OCI-LY7 (cell line): ENCODE measurements at places on chromosomes 1 and 21.
A peak's percentile ranks its signal among the peaks of the same experiment; 100 is the strongest.

- no peak for DNase-seq
Measured at GRCh38 chr21:44064852-44065403, 42.3 kb upstream of the PWP2 start.

DNA sequence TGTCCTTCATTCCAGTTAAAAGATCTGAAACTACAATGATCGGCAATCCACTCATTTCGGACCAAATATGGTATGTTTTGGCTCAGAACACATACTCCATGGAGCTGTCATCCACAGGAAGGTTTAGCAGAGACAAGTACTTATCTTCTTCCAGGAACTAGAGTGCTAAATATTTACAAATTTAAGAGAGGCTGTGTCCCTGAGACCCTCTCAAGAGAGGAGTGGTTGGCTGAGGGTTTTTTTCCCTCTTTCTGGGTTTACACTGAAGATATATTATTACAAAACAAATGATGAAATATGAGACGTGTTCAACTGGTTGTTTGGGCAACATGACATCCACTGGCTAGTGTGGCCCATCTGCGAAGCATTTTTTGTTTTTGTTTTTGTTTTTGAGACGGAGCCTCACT, 25.9 kb upstream of the NID1 start:
- no peak for DNase-seq

- no peak for DNase-seq
Measured at GRCh38 chr1:15414445-15414983, 4.8 kb downstream of the EFHD2 start.

DNA sequence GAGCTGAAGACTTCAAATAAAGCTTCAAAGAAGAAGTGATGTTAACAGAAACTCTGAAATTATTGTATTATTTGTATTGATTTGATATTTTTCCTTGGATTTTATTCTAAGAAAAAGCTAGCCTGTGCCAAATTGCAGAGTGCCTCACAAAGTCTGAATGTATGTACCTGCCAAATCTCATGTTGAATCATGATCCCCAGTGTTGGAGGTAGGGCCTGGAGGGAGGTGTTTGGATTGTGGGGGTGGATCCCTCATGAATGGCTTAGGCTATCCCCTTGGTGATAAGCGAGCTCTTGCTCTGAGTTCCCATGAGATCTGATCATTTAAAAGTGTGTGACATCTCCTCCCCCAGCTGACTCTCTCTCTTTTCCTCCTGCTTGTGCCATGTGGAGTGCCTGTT, 43.6 kb downstream of the ACKR1 start:
- DNase-seq = no peak

GRCh38 chr1:1085171-1085841, 11.2 kb upstream of the RNF223 start:
- DNase-seq = no peak

- DNase-seq = no peak
Measured at GRCh38 chr1:34898330-34898761, 31.1 kb downstream of the DLGAP3 start.

GRCh38 chr21:14384453-14384852, 1.5 kb upstream of the HSPA13 start:
- no peak for DNase-seq

GRCh38 chr1:62194651-62195544, at the start of gene L1TD1:
Gene L1TD1 (plus strand): TSS chr1:62194849. CDS start chr1:62206629, 11,780 bp downstream.
- DNase-seq = no peak

DNA sequence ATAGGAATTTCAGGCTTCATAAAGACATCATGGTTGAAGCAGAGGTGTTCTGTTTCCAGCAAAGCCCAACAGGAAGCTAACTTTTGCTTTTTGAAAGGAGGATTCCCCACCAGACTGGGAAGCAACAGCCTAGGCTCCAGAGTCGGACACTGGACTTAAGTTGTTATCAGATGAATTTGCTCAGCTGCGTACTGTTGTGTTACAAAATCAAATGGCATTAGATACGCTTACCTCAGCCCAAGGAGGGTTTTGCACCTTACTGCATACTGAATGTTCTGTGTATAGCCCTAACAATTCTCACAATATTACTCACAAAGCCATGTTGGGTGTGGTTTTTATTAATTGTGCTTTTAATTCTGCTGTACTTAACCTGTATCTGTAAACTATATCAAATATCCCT, 547 bp upstream of the CHIA start:
- DNase-seq = no peak

DNA sequence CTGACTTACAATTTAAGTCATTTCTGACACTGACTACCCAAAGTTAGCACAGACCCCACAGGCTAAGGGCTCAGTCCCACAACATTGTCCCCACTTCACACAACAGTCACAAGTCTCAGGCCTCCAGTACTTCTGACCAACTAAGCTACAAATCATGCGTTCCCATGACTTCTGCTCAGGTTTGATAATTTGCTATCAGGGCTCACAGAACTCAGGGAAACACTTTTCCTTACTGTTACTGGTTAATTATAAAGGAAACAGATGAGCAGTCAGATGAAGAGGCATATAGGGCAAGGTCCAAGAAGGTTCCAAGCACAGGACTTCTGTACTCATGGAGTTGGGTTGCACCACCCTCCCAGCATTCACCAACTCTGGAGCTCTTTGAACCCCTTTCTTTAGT, 151.2 kb upstream of the TNR start:
- no peak for DNase-seq

DNA sequence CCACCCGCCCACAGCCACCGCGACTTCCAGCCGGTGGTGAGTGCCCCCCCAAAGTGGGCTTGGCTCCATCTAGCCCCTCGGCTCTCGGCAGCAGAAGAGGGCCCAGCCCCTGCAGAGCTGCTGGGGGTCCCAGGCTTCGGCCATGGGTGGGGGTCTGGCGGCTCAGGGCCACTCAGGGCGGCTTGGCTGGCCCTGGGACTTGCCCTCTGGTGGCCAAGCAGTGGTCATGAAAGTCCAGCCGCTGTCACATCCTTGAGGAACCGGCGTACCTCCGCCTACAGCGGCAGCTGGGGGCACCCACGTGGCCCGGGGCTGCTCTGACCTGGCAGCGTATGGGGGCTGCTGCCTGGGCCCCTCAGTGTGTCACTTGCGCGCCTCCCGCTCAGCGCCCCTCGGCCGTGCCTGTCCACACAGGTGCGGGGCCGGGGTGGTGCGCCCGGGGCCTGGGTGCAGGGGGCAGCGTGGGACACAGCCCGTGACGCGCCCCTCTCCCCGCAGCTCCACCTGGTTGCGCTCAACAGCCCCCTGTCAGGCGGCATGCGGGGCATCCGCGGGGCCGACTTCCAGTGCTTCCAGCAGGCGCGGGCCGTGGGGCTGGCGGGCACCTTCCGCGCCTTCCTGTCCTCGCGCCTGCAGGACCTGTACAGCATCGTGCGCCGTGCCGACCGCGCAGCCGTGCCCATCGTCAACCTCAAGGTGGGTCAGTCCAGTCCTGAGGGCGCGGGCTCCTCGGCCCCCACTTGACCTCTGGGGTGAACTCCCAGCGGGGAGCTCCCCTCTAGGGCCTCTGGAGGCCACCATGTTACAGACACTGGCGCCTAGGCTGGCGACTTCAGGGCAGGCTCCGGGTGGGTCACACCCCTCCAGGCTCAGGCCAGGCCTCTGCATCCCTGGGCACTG, 32.4 kb downstream of the SLC19A1 start:
- DNase-seq = no peak

- no peak for DNase-seq
Measured at GRCh38 chr21:36145259-36145658, 10.4 kb downstream of the CBR3 start.

GRCh38 chr21:45382697-45382997, 22.3 kb upstream of the COL18A1 start:
- DNase-seq = no peak

DNA sequence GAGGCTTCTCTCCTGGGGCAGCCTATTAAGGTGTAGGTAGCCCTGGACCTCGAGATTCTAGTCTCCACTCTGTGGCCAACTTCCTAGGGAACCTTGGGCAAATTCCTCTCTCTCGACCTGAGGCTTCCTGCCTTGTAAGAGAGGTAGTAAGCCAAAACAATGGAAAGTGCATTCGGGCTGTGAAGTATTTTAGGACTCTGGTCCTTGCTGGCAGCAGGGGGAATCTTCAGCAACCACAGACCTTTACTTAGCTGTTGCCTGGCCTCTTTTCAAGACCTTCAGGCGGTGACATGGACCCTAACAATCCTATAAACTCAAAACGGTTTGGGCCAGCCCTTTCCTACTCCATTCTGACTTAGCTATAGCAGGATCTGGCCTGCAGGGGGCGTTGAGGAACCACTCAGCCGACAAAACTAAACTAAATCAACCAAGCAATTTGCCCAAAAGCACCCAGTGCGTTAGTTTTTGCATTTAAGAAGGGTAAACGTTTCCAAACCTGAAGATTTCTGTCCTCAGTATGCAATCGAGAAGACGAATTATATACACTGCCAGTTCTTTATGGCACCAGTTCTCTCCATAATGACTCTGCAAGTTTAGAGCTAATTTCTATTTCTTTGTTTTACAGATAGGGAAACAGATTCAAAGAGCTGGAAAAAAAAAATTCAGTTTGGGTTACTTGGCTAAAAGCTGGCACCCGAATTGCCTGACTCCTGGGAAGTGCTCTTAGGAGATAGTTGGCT, 10.9 kb upstream of the SESN2 start:
- peak; percentile 88 for DNase-seq

DNA sequence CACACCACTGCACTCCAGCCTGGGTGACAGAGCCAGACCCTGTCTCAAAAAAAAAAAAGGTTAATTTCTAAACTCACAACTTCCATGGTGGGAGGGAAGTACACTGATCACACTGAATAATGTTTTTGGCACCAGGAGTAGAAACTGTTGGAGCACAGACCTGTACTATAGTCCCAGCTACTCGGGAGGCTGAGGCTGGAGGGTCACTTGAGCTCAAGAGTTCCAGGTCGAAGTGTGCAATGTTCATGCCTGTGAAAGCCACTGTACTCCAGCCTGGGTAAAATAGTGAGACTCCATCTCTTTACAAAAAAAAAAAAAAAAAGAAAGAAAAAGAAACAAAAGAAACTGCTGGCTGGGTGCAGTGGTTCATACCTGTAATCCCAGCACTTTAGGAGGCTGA, 35.3 kb downstream of the TMEM50B start:
- no peak for DNase-seq

- DNase-seq = peak; percentile 10
Measured at GRCh38 chr1:62800281-62800680, 16.3 kb downstream of the ATG4C start.

DNA sequence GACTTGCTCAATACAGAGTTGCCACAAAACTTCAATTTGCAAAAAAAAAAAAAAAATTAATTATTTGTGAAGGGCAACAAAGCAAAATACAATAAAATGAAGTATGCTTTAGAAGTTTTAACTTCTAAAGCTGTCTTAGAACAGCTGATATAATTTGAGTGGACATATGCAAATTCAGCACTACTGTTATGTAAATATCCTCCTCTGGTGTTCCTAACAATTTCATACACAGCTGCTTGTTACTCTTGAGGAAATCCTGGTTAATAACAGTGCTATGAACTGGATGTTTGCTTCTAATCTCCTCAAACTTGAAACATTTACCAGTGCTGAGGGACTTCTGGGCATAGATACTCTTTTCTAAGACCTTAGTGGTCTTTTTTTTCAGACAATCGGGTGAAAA, 69.6 kb upstream of the COL24A1 start:
- no peak for DNase-seq

- no peak for DNase-seq
Measured at GRCh38 chr1:112548547-112548946, 39.8 kb downstream of the WNT2B start.

DNA sequence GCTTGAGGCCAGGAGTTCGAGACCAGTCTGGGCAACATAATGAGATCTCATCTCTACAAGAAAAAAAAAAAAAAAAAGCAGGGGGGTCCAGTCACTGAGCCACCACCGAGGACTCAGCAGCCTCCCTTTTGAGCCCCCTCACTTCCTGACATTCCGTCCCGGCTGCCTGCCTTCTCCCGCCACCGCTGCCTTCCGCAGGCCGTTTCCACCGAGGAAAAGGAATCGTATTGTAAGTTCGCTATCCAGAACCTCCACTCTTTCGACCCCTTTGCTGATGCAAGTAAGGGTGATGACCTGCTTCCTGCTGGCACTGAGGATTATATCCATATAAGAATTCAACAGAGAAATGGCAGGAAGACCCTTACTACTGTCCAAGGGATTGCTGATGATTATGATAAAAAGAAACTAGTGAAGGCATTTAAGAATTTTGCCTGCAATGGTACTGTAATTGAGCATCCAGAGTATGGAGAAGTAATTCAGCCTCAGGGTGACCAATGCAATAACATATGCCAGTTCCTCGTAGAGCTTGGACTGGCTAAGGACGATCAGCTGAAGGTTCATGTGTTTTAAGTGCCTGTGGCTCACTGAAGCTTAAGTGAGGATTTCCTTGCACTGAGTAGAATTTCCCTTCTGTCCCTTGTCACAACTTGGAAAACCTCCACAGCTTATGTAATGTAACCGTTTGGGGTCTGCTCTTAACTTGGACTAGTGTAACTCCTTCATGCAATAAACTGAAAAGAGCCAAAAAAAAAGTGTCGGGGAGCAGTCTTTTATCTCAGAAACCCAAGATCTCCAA, 55.6 kb downstream of the GLUL start:
- no peak for DNase-seq
